NCI-H187 treated with DMSO at 0.1 percent for 48 hours (cell line): ENCODE measurements at places on chromosomes 6 and 20.

DNA sequence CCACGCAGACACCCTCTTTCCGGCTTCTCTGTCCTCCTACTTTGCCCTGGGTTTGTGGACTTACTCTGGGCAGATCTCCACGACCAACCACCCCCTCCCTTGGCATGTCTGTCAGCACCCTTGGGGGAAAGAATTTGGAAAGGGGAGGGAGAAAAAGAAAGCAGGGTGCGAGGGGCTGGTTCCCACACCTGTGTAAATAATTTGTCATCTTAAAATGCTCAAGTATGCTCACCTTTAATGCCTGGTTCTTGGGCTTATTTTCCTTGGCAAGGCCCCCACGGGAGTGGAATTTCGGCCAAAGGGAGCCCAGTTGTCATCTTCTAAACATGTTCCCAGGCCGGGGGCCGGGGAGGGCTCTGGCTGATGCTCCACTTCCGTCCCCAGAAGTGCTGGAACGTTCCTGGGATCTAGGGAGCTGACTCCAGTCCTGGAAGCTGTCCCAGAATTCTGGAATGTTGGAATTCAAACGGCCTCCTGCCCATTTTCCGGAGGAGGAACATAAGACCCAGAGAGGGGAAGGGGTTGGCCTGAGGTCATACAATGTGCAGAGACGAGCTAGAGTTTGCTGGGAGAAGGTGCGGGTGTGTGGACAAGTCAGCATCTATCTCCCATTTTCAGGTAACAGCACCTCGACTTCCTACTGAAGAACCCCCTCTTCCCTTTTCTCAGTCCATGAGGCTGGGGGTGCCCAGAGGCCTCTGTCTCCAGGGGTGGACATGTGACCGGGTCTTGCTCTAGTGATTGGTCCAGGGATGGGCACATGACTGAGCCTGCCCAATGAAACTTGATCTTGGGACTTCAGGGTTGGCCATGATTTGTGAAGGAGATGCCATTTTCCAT is 122.3 kb downstream of the CEBPB start:
- DNase-seq: no peak

DNA sequence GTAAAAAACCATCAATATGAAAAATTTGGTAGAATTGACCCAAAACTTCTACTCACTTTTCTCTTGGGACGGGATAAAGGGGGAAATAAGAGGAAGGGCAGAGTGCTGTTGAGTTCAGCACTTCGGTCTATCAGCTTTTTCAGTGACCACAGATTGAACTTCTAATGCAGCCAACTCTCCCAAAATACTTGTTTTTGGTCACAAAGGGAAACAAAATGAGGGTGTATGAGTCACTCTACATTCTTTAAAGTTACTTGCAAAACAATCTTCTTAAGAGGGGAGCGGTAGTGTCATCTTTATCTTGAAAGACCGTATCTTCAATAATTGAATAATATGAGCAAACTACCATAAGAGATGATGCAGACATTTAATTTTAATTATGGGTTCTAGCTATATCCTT is 661.3 kb downstream of the CD109 start:
- no peak for DNase-seq

DNA sequence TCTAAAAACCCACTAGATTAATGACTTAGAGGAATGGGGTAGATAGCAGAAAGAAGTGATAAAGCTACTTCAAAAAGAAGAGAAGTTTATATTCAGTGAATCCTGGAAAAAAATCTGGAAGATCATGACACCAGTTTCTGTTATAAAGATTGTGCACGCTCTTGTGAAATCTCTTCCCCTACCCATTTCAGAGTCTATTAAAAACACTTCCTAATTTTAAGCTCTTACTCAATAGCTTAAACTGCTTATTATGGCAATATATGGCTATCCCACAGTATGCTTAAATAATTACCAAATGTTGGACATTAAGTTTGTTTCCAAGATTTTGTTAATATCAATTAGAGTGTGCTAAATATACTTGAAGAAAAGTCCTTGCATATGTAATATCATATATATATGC is 585.3 kb upstream of the MAN1A1 start:
- DNase-seq: no peak

DNA sequence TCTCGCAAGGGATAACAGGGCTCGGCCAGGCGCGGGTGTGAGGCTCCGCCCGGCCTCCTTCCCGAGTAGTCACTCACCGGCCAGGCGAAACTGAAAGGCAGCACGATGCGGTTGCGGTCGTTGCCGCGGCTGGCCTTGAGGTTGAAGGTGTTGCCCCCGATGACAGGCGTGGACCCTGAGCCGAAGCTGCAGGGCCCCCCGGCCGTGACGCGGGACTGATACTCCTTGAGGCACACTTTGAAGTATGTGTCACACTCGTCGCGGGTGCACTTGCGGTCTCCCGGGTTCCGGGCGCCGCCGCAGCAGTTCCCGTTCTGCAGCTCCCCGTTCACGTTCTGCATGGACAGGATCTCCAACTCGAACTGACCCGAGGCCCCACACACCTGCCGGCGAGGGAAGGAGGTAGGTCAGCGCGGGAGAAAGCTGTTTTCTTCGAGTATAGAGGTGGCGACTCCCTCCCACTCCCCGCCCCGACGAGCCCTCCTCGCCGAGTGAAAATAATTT is 1.1 kb downstream of the JAG1 start:
- no peak for DNase-seq

GRCh38 chr6:14396392-14396791 is 278.8 kb downstream of the CD83 start:
- no peak for DNase-seq
